Stimulated activated CD8-positive, alpha-beta memory T cell treated with anti-CD3 and anti-CD28 coated beads, Interleukin-4, amount 100 ng/mL, for 4 hours (primary cell): ENCODE measurements at places on chromosomes 5 and 9.

- no peak for DNase-seq
Observed at GRCh38 chr9:116608064-116608463, 79.0 kb upstream of the TRIM32 start.

GRCh38 chr9:135359764-135360163, 119.8 kb upstream of the PPP1R26 start:
- no peak for DNase-seq

DNA sequence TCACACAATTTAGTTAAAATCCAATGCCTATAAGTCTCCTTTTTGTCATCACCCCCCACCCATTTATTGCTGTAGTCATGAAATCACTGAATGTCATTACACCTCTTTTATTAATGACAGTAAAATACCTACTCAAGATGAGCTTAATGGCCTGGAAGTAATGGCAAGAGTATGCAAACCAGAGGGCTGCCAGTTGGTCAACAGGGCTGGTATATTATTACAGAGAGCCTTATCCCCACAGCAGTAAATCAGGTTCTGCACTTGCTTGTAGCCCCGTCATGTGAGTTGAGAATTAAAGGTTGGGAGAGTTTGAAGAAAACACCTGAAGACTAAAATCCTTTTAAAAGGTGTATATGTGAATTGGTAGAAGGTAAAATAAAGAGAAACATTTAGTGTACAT, 372.4 kb downstream of the MAT2B start:
- DNase-seq, result no peak

DNA sequence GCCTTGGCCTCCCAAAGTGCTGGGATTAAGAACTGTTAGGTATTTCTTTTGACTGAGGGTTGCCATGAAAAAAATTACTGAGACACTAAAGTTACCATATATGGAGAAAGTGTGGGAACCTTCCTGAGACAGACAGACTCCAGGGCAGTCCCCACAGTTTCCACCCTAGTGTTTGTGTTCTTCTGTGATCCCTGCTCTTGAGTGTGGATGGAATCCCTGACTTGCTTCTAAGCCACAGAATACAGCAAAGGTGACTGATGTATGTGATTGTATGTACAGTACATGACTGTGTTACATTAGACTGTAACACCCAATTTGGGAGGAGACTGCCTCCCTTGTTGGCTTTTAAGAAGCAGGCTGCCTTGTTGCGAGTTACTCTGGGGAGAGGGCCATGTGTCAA, 24.7 kb upstream of the ADAM19 start:
- DNase-seq, result no peak

GRCh38 chr5:95178046-95178651, 106.7 kb downstream of the MCTP1 start:
- DNase-seq, result no peak

- DNase-seq, result no peak
Observed at GRCh38 chr5:181133610-181134231, 2.8 kb upstream of the OR2V1 start.

- no peak for DNase-seq
Observed at GRCh38 chr5:90161414-90161813, 248.1 kb downstream of the CETN3 start.

DNA sequence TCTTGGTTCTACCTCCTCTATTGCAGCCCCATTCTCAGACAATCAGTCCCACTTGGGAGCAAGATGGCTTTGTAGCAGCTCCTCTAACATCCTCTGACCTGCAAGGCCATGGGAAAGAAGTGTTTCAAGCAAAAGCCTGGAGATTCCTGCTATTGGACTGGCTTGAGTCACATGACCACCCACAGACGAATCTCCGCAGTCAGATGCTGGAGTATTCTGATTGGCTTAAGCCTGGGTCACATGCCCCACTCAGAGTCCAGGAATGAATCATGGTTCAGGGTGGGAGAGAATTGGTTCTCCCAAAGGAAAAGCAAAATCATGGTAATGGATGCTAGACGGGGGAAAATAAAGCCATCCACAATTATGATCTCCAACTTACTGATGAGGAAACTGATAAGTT, 22.6 kb upstream of the LMX1B start:
- no peak for DNase-seq
